Renal cortex interstitium (tissue), 15 donors: ENCODE measurements at places on chromosomes 13 and 19. TPM values are rescaled to one million over a fixed set of nuclear protein-coding genes. Genes with fewer than 3 reads are reported as not detected.
A peak's percentile ranks its signal among the peaks of the same experiment; 100 is the strongest.

DNA sequence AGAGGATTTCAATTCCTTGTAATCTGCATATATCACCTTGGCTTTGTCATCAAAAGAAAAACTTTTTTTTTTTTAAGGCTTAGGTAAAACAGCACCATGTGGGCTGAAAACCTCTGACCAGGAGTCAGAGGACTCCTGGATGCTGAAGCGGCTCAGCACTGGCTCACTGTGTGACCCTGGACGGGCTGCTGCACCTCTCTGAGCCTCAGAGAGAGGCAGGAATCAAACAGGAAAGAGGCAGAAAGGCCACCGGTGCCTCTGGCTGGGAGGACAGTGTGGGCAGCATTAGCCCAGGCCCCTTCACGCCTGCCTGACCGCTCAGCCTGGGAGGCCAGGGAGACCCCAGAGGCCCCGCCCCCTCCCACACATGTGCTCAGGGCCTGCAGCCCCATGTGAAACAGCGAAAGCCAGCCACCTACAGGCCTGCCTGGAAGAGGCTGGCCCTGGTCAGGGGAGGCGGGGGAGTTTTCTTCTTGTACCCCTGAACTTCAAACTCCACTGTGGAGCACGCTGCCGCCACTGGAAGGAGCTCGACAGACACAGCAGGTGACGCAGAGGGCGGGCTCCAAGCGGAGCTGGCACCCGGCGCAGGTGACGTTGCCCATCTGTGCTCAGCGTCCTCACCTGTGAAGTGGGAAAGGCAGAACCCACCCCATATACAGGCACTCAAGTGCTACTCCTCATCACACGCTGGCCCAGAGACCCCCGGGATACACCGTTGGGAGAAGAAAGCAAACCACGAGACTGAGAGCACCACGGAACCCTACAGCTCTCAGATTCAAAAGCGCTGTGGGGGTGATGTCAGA lies 39.7 kb downstream of the MLLT1 start:
- no peak for DNase-seq

GRCh38 chr13:48585456-48585840 lies 52.6 kb upstream of the RCBTB2 start:
- DNase-seq: no peak

GRCh38 chr19:51407511-51408131 lies 9.8 kb downstream of the SIGLEC10 start:
- DNase-seq: no peak

- DNase-seq: no peak
These were observed 2.1 kb upstream of the PCDH17 start for GRCh38 chr13:57629391-57629804.

The PNMA8B gene
- polyA plus RNA-seq: 3.2 TPM

GRCh38 chr13:79909644-79910043 lies 428.7 kb downstream of the NDFIP2 start:
- peak; percentile 43 for DNase-seq

The SLC8A2 gene
- 0.23 TPM for polyA plus RNA-seq

The LILRA2 gene
- 1.1 TPM for polyA plus RNA-seq

DNA sequence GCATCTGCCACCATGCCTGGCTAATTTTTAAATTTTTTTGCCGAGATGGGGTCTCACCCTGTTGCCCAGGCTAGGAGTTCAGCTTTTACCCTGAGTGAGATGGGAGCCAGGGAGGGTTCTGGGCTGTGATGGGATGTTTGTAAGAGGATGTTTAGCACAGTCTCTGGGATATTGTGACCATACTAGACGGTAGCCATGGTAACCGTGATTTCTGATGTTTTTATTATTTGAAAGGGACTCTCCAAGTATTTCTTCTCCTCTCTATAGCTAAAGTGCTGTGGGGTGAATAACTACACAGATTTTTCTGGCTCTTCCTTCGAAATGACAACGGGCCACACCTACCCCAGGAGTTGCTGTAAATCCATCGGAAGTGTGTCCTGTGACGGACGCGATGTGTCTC lies 10.4 kb downstream of the TSPAN16 start:
- no peak for DNase-seq

The LIG1 gene
- polyA plus RNA-seq: 66.1 TPM

GRCh38 chr13:48334534-48335127 lies 31.1 kb downstream of the RB1 start:
- no peak for DNase-seq

DNA sequence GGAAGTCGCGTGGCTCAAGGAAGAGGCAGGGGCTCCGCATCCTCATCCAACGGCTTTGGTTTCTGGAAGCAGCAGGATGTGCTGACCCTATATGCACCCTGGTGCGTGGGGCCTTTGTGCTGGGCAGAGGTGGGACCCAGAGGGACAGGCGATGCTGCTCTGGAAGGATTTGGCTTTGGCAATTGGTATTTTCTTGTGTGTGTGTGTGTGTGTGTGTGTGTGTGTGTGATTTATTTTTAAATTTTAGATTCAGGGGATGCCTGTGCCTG lies 321.9 kb upstream of the ZNF507 start:
- DNase-seq: no peak

- no peak for DNase-seq
These were observed 334 bp upstream of the ANGPTL6 start for GRCh38 chr19:10102787-10103236.

- DNase-seq: no peak
These were observed 90.4 kb downstream of the COL4A1 start for GRCh38 chr13:110216398-110217041.

- DNase-seq: no peak
These were observed 11.6 kb downstream of the DIAPH3 start for GRCh38 chr13:60152114-60152513.

The SLC25A41 gene
- 1.6 TPM for polyA plus RNA-seq

- no peak for DNase-seq
These were observed 5.5 kb upstream of the METTL21C start for GRCh38 chr13:102700088-102701031.

The SRRM5 gene
- polyA plus RNA-seq: 0.70 TPM

GRCh38 chr13:112247471-112248405 lies 128.4 kb upstream of the SPACA7 start:
- no peak for DNase-seq

The ICAM1 gene
- polyA plus RNA-seq: 6.7 TPM

GRCh38 chr13:111852725-111853518 lies 214.0 kb upstream of the SOX1 start:
- peak; percentile 21 for DNase-seq

DNA sequence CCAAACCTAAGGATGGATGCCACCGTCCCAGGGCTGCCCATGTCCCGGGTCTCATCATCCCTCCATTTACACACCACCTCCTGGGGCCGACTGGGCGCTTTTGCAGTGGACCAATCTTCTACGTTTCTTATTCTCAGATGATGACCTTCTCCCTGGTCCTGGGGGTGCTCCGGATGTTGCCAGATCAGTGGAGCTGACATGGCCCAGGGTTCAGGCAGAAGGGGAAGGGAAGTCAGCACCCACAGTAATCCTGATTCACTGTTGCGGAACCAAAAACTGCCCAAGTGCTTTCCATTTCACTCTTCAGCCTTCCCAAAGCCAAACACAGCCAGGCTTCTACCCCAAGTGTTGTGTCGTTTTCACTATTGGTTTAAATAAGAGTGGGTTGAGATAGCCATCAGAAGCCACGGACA lies 29.8 kb downstream of the RAB20 start:
- DNase-seq: no peak

The RASAL3 gene
- polyA plus RNA-seq: 0.92 TPM

DNA sequence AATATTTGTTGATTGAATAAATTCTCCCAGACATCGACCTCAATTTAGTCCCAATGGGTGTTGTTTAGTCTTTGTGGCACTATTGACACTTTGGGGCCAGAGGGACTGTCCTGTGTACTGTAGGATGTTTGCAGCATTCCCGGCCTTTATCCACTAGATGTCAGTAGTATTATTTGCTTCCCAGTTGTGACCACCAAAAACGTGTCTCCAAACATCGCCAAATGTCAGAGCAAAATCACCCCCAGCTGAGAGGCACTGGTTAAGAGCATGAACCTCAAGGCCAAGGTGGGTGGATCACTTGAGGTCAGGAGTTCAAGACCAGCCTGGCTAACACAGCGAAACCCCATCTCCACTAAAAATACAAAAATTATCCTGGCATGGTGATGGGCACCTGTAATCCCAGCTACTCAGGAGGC lies 15.4 kb downstream of the NLRP12 start:
- no peak for DNase-seq

GRCh38 chr13:110155072-110155471 lies 151.9 kb downstream of the COL4A1 start:
- no peak for DNase-seq

DNA sequence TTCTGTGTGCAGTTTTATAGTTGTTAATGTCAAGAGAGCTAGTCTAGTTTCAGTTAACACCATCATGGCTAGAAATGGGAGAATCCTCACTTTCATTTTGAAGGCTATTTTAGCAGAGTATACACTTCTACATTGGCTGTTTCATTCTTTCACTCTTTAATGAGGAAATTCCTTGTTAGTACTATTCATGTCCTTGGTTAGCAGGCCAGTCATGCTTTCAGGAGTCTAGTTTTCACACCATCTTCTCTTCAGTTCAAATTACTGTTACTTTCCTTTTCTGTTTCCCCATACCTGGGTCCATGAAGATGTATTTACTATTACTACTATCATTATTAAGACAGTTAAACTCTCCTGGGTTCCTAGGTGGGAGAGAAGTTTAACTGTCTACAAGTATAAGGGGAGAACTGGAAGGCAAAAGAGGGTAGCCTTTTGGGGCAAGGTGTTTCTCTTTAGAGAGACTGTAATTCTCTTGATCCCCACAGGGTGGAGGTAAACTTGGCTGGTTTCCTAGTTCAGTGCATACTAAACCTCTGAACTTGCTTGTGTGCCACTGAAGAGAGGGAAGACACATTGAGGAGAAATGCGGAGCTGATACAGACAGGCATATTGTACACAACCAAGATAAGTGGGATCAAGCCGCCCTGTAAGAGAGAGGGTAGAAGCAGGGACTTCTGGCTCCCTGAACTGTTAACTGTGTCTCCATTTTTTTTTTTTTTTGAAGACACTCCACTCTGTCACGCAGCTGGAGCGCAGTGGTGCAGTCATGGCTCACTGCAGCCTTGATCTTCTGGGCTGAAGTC lies 41.3 kb upstream of the IGFL4 start:
- no peak for DNase-seq

The OLFM2 gene
- 21.1 TPM for polyA plus RNA-seq

The ZNF439 gene
- polyA plus RNA-seq: 27.4 TPM

DNA sequence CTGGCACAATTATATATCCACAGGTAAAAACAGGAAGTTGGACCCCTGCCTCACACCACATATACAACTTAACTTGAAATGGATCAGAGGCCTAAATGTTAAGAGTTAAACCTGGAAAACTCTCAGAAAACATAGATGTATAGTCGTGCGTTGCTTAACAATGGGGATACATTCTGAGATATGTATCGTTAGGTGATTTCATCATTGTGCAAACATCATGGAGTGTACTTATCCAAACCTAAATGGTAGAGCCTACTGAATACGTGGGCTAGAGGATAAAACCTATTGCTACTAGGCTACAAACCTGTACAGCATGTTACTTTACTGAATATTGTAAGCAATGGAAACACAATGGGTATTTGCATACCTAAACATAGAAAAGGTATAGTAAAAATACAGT lies 14.8 kb upstream of the CALM3 start:
- DNase-seq: no peak

The ZNF208 gene
- polyA plus RNA-seq: 1.6 TPM

DNA sequence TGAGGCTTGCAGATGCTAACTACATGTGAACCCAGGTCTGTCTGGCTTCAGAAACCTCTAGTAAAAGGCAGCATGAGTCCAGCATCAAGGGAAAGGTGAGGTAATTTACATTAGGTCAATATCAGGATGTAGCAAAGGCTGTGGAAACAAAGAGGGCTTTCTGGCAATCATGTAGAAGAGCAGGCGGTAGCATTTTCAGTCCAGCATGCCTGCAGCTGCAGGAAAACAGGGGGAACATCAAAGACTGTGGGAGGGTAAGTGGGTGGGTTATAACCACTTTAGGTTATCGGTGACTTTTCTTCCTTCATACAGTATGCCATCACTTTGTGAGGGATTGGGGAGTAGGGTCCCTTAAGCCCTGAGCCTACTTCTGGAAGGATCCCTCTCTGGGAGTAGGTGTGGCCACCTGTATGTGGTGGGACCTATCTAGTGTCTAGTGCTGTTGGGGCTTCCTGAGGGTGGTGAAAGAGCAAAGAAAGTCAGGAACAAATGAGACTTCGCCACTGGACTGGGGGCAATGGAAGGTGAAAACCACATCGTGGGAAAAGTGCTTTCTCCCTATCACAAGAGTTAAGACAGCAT lies 10.8 kb downstream of the SUGP2 start:
- DNase-seq: no peak

DNA sequence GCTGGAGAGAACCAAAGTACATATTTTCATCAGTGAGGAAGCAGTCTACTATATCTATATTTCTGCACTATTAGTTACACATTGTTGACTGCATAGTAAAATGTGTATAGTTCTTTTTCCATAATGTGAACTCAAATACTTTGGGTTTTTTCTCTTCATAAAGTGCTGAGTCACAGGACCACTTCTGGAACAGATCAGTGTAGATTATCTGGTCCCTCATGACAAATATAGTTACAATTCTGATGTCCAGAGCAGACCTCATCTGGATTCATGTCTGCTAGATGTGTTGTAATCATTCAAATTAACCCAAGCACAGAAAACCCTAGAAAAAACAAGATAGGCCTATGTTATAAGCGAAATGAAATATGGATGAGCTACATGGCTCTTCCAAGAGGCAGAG lies 171.4 kb downstream of the SUCLA2 start:
- no peak for DNase-seq

DNA sequence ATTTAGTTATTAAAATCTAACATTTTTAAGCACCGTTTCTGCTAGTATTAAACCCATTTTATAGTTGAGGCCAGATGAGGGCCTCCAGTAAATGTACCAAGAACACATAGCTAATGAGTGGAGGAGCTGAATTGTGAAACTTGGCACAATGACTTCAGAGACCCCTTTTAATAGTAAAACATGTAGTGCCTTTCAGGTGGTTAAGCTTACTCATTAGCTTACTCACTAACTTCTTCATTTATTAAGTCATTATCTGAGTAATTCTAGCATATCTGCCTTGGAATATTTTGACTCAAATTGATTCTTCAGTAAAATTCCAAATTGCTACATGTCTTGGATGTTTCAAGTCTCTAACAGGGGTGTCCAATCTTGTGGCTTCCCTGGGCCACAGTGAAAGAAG lies 735.2 kb downstream of the LIG4 start:
- no peak for DNase-seq

DNA sequence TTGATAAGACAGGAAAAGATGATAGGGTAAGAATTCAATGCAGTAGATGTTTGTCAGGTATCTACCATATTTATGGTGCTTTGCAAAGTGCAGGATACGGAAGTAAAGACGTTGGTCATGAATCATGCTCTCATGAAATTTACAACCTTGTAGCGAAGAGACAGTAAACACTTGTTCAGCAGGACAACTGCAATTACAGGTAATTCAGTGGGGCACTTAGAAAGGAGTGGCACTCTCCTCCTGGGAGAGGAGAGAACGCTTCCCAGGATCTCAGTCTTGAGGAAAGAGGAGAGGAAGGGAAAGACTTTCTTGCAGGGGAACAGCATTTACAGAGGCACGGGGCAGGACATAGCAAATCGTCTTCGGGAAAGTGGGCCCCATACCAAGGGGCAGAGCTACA lies 46.4 kb downstream of the SOX1 start:
- no peak for DNase-seq

- DNase-seq: no peak
These were observed 27.7 kb downstream of the PPP2R1A start for GRCh38 chr19:52217576-52217975.

GRCh38 chr13:18235172-18235571 lies 946.5 kb downstream of the TUBA3C start:
- no peak for DNase-seq
